Hematopoietic multipotent progenitor cell treated with erythropoietin and hydrocortisone succinate and interleukin-3 and kit ligand, for 4 days (in vitro differentiated cells): ENCODE measurements at places on chromosomes 12 and 14.

DNA sequence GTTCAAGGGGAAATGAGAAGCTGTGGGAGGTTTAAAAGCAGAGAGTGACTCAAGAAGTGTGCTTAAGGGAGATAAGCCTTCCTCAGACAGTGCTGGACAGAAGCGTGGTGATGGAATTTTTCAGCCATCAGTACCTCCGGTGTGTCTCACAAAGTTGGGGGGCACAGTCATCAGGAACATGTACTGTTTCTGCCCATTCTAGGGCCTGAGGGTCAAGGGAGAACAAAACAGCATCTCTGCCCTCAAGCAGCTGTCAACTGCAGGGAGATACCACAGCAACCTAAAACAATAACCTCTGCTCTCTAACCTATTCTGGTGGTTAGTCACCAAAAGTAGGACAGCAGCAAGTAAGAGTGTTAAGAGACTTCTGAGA is 2.0 kb upstream of the STON2 start:
- DNase-seq, result peak; percentile 89

DNA sequence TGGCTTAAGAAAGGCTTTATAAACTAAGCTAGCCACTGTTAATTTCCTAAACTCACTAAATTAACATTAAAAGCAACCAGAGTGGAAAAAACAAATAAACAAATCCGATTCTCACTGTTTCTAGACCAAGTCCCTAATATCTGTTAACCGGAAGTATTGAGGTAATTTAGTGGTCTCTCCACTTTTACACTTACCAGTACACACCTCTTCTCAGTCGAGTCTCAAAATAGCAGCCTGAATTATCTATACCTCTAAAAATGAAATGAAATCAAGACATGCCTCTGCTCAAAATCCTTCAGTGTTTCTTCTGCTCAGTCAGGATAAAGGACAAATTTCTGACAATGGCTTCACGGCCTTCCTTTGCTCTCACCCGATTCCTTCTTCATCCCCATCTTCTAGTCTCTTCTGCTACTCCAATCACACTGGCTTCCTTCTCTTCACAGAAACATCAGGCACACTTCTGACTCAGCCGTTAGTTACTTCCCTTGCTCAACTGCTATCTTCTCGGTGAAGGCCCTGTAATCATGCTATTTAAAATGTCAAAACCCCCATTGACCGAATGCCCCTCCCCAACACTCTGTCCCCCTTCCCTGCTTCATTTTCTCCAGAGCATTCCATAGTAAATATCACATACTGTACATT is 161.3 kb downstream of the KITLG start:
- DNase-seq, result no peak

DNA sequence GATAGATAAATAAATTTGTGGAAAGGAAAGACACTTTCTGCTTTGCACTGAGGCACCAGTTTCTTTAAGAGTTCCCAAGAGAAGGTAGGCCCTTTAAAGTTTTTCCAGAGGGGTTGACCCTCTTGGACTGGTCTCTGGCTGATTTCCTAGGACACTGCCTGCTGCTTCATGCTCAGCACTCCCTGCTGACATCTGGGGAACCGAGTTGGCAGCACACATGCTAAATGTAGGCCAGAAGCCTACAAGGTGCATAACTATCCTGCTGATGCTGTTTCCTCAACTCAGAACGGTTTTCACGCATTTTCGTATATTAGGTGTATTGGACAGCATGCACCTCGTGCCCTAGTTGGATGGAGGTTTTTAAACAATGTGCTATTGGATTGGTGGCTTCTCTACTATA is 887.2 kb upstream of the SEL1L start:
- no peak for DNase-seq

GRCh38 chr12:95624589-95624988 is 73.3 kb upstream of the USP44 start:
- no peak for DNase-seq

GRCh38 chr12:22101749-22102243 is 55.8 kb downstream of the CMAS start:
- DNase-seq, result peak; percentile 70

- DNase-seq, result no peak
Observed at GRCh38 chr14:95365401-95365800, 45.7 kb upstream of the CLMN start.

DNA sequence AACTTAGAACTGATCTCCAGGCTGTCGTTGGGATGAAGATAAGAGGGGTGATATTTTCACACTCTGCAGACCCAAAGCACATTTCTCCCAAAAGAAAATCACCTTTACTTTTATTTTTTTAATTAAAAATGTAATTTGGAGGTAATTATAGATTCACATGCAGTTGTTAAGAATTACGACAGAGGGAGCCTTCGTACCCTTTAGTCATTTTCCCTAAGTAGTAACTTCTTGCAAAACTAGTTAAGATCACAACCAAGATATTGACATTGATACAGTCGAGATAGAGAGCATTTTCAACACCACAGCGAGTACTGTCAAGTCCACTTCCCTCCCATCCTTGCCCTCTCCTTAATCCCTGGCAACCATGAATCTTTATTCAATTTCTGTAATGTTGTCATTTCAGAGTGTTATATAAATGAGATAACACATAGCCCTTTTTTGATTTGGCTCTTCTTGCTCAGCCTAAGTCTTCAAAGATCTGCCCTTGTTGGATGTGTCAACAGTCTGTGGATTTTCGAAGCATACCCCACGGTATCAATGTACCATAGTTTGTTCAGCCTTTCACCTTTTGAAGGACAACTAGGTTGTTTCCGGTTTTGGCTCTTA is 39.6 kb downstream of the DNAH10 start:
- DNase-seq, result peak; percentile 67

DNA sequence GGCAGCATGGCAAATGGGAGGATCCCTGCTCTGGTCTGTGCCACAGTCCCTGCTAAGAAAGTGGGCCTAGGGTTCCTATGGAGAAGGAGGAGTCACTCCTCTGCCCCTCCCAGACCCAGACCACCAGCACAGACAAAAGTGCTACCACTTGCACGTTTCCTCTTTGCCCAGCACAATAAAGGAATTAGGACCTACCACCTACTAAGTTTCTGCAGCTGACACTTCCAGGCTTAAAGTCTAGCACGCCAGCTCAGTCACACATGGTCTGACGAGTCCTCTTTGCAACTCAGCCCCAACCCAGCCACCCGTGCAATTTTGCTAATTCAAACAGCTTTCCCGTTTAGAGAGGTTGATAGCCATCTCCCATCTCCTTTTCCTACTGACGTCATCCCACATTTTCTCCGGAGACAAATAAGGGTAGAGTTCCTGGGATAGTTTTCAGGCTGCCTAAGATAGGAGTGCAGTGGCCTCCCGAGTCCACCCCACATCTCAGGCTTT is 66.2 kb upstream of the PTGR2 start:
- peak; percentile 43 for DNase-seq

DNA sequence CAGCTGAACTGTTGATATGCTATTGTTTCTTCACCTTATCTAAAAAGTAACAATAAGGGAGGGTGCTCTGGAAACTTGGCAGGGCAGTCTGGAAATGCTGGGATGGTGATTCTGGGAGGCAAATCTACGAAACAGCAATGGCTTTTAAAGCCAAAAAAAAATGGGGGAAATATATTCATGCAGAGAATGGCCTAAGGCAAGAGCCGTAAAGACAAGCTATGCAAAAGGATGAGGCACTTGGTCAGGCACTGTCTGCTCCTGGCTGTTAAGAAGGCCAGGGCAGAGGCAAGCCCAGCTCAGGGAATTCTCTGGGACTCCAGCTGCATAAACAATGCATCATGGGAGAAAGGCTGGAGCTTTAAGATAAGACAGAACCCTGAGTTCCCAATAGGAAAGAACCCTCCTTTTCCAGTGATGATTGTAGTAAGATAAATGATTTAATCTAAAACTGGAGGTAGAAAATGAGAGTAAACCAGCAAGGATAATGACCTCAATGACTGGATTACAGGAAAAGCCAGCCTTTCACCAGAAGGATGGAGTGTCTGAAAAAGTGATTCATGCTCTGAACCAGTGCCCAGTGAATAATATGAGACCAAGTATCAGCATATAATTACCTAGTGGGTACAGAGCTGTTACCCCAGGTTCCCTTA is 46.0 kb downstream of the ITPR2 start:
- DNase-seq, result no peak

DNA sequence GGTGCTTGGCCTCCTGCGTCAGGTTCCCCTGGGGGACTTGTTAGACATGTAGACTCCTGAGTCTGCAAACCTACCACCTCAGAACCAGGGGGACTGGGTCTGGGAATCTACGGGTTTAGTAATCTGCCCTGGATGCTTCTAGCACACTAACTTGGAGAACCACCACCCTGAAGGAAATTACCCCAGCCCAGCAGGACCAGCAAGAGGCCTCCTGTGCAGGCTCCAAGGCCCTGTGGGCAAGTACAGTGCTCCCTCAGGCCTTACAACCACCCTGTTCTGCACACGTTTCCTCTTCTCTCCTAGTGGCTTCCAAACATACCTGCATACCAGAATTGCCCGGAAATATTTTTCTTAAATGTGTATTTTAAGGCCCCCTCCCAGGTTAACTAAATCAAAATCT is 423.0 kb downstream of the FUT8 start:
- no peak for DNase-seq

DNA sequence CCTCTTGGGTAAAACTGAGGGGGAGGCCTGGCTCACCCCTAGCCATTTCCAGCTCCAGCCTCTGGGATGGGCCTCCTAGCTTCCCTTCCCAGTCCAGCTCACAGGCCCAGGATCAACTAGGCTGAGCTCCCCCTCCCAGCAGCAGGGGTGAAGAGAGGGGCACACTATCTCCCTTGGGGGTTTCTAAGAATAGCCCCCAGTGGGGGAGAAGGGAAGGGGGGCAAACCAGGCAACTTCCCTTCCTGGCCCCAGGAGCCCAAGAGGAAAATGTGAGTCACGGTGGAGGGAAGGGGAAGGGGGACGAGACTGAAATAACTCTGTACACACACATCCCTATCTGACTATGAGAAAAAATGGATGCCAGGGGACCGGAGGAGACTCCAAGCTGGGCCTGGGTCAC is 9.0 kb downstream of the ADCY6 start:
- peak; percentile 76 for DNase-seq

DNA sequence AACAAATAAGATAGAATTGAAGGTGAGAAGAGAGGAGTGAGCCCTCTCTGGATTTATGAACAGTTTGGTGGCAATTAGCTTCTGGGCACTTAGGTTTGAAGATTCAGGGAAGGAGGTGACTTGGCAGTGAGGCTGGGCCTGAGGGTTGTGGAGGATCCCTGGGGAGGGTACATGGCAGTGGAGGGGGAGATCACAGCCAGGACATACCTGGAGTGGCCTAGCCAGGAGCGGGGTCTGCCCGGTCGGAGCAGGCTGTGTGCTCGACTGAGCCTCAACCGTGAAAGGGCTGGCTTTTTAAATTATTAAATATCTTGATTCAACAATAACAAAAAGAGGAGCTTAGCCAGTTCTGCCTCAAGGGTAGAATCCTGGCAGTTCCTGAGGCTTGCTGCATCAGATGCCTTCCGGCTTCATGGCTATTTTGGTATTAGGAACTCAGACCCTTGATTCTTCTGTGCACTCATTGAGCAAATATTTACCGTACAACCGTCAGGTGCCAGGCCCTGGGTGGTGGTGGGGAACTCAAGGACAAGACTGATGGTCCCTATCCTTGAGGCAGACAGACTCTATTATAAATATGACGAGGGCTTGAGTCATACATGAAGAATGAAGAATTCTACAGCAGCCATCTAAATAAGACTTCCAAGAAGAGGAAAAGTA is 73.4 kb downstream of the SPTB start:
- no peak for DNase-seq

- DNase-seq, result no peak
Observed at GRCh38 chr12:52469853-52470252, 3.8 kb downstream of the KRT6C start.

DNA sequence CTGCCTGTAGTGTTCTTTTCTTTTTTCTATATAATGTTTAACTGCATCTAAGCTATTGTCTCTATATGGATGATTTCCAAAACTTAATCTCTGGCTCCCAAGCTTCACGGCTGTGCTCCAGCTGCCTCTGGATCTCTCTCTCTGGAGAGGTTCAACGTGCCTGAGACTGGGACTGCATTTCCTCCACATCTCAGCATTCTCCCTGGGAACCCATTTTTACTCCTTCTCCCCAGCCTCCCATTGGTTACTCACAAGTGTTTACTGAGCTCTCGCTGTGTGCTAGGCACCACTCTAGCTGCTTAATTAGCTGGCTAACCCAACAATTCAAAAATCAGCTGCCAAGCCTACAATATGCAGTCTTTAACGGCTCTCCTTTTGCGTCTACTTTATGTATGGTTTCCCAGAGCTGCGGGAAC is 34.7 kb downstream of the FBXL14 start:
- DNase-seq, result no peak
